ENCODE measurements at places on chromosomes 7 and 10.

- DNase-seq, result no peak
Observed at GRCh38 chr7:24419511-24419910, 135.5 kb downstream of the NPY start.

DNA sequence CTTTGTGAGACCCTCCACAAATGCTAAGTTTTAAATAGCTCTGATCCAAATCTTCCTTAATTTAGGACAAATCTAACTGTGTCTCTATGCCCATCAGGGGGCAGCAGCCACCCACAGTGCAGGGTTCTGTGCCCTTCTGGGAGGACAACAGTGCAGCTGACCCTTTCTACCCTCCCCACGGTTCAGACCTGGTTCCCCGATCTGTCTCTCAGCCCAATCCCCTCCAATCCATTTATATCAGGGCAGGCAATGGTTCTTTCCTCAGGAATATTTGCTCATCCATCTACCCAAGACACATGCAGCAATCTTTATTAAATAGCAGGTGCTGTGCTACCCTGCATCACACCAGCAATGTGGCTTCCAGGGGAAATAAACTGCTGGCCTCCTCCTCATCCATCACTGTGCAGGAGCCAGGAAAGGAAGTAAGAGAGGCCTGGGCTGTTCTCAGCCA lies 4.0 kb upstream of the RBM28 start:
- DNase-seq, result peak; percentile 43

- no peak for DNase-seq
Observed at GRCh38 chr7:26858735-26859134, 5.7 kb downstream of the SKAP2 start.

DNA sequence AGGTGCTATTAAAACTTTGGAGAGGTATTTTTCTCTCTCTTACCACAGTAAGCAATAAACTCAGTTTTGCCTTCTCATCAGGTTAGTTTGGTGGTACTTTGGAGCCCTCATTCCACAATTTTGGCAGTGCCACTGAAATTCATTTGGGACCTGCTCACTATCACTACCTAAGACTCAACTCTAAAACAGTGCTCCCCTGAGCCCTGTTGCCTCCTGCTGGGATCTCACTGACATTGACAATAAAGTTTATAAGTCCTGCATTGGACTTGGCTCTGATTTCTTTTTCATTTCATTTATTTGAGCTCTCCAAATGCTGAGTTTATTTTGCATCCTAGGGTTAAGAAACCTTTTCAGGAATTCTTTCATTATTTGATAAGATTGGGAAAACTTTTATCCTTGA lies 130.8 kb upstream of the HPS1 start:
- no peak for DNase-seq

DNA sequence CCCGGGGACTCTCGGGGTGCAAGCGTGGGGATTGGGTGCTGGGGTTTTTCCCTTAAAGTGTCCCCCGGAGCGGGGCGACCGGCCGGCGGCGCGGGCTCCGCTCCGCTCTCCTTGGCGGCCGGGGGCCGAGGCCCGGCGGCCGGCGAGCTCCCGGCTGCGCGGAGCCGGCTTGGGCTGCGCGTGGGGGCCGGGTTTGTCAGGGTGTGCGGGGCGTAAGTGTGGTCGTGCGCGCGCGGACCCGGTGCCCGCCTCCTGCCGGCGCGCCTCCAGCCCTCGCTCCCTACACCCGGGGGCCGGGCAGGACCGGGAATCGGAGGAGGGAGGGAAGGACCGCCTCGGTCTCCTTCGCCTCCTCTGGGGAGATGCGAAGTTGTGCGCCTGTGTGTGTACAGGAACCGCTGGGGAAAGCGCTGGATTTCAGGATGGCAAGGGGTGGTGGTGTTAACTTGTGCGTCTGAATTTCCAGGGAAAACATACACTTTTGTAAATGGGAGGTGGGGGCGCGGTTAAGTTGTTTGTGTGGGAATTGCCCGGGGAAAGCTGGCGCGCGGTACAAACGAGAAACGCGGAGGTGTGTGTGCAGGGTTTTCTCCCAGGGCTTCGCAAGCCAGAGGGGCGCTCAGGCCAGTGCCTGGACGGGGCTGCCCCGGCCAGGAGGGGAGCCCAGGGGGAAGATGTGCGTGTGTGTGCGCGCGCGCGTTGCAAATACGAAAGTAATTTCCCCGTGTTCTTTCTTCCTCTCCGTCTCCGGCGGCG lies 737 bp downstream of the ZMIZ1 start:
- DNase-seq, result peak; percentile 26

GRCh38 chr7:50504646-50505546 lies 54.7 kb upstream of the FIGNL1 start:
- no peak for DNase-seq

DNA sequence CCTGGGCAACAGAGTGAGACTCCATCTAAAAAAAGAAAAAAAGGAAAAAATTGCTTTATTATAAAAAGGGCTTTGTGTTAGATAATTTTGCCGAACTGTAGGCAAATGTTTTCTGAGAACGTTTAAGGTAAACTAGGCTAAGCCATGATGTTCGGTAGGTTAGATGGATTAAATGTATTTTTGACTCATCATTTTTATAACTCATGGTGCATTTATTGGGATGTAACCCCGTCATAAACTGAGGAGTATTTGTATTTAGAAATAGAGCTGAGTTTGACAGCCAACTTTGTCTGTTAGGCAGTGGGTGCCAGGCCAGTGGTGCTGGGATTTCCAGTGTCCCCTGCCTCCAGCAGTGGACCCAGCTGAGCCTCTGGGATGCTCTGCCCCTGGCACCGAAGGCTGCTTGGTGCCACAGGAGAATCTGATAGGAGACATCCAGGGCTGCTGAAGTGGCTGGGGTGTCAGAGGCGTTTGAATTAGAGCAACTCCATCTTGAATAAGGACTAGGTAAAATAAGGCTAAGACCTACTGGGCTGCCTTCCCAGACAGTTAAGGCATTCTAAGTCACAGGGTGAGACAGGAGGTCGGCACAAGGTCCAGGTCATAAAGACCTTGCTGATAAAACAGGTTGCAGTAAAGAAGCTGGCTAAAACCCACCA lies 114.9 kb upstream of the EEPD1 start:
- DNase-seq, result no peak

DNA sequence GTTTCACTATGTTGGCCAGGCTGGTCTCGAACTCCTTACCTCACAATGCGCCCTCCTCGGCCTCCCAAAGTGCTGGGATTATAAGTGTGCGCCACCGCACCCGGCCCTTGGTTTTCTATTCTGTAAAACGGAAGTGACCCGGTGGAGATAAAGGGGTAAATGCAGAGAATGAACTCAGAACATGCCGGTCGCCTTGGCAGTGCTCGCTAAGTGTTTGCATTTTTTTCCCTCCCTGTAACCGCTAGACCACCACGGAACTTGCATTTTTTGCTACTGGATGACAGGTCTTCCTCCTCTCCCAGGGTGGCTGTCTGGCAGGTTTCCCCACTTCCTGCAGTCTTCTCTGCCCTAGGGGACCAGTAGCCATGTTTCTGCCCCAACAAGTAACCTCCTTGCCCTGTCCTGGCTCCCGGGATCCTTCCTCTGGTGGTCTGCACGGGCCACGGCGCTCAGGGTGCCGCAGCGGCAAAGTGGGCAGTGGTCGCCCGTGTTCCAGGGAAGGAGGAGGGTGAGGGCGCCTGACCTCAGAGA lies 18.8 kb upstream of the GNA12 start:
- no peak for DNase-seq

GRCh38 chr7:105084581-105084980 lies 70.6 kb downstream of the KMT2E start:
- DNase-seq, result no peak

GRCh38 chr7:94486216-94486615 lies 23.4 kb upstream of the CASD1 start:
- no peak for DNase-seq

DNA sequence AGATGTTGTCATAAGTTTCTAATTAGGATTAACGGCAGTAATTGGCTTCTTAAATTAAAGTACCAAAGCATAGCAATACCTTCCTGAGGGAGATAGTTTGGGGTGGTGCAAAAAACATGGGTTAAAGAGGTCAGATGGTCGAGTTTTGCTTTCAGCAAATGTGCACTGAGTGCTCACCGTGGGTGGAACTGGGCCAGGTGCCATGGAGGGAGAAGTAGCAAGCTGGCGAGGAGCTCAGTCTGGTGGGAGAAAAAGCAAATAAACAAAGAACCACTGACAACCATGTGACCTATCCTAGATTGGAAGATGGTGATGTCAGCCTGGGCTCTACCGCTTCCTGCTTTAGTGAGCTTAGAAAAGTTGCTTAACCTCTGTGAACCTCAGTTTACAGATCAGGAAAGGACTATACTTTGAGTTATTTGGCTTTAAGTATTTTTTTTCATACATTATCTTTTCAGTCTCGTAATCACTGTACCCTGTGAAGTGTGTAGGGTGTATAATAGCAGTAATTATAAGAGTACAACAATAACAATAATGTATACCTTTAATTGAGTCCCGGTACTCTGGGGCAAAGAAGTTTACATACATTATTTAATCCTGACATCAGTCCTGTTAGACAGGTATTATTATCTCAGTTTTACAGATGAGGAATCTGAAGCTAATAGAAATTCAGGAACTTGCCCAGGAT lies 69.0 kb upstream of the PDCD4 start:
- DNase-seq, result no peak

GRCh38 chr7:123522066-123522465 lies 12.3 kb downstream of the IQUB start:
- DNase-seq, result no peak

GRCh38 chr7:5425507-5426225 lies 2.0 kb upstream of the TNRC18 start:
- peak; percentile 51 for DNase-seq

DNA sequence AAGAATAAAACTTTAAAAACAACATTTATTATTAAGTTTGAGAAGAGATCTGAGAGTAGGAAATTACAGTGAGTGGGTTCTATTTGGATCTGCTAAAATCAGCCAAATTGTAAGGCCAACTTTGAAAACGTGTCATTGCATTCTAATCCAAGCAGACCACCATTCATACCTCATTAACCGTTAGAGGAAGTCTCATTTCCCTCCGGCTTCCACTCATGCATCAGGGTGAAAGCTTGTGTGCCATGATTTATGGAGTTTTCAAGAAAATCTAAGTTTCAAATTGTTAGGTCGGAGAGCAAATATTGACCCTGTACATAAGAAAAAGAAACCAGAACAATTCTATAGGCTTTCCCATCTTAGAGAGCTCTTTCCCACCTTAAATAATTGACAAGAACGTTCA lies 166.6 kb upstream of the NRG3 start:
- DNase-seq, result no peak

- DNase-seq, result no peak
Observed at GRCh38 chr10:33594475-33594874, 260.0 kb upstream of the NRP1 start.

DNA sequence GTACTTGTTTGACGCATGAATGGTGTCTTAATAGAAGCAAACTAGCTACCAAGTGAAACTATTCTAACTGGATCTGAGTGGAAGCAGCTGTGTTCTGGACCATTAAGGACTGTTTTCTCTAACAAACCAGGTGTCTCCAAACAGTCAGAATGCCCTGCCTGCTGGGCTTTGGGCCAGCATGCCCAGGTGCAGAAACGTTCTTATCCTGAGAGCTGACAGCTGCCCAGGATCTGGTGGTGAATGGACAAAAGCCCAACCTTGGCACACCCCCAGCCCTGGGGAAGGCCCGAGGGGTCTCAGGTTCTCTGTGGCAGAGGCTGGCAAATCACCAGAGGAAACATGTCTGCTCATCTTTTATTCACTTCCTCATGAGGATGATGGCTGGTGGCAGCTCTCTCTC lies 48.2 kb upstream of the LAMB4 start:
- peak; percentile 86 for DNase-seq

DNA sequence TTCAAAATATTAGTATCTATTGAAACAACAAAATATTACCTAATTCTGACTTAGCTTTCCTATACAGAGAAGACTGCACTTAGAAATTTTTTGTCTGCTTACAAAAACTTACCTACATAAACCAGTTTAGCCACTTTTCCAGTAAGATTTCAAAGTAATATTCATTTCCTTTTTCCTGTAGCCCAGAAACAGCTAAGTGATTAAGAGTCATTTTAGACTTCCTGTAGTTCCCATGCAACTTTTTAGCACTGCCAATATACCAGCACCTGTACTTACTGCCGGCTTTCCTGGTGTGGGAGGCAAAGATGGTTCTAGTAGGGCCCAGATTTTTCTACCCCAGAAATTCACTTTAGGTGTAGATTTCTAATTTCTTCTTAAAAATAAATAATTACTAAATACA lies 21.8 kb downstream of the NT5C2 start:
- no peak for DNase-seq

GRCh38 chr10:42691361-42692120 lies 53.2 kb upstream of the ZNF33B start:
- DNase-seq, result no peak

DNA sequence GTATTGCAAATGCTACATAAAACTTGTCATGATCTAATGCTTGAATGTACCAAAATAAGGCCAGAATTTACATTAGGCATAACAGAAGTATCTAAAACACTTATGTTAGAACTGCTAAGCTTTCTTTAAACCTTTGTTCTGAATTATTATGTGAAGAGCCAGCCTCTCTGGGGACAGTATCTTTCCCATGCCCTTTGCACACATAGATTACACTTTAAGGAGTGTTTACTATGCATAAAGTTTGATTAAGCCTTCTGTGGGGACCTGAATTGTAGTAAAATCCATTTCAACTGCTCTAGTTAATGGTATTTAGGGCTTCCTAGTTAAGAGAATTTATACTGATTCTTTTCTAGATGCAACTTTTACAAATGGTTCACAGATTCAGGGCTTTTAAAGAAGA lies 444.7 kb downstream of the IPMK start:
- no peak for DNase-seq

DNA sequence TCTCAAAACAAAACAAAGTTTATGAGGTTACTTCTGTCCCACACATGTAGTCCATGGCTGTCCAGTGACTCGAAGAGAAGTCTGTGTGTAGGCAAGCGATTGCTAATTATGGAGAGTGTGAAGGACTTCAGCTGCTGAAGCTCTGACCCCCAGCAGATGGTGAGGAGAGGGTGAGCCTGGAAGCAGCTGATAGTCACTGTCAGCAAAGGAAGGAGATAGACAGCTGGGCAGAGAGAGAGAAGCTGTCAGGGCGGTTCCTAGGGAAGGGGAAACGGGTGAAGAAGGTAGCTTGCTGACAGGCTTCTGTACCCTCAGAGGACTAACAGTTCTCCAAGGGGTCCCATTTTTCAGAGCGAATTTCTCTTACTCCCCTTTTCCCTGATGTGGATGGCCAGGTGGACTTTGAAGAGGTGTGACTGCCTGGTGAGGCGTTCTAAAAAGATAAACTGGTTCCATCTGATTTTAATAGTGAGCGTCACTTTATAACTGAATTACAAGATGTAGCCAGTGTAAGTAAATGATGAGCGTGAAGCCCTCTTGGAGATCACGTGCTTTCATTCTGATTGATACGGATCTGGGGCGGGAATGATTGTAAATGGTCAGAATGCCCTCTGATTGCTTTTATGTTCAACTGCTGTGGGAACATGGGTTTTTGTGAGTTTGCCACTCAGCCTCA lies 12.1 kb downstream of the ZSCAN21 start:
- no peak for DNase-seq
